ENCODE measurements at places on chromosomes 3 and 15.

GRCh38 chr3:69524816-69525215 is 138.9 kb upstream of the FRMD4B start:
- DNase-seq = no peak

DNA sequence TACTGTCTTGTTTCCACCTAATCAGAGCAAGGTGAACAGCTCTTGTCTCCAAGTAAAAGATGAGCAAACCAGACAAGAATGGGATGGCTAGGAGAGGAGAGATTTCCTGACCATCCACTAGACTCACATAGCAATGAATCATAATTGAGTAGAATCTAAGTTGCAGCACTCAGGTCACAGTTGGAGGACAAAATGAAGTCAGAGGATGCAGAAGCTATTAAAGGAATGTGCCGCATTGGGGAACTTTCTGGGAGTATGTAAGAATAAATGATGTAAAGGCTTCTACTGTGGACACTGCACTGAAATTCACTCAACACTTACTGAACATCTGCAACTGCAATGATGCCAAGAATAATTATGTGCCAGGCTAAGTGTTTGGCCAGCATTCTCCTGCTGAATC is 217.4 kb upstream of the WNT5A start:
- no peak for DNase-seq

GRCh38 chr3:73637042-73637441 is 12.3 kb upstream of the PDZRN3 start:
- DNase-seq = no peak

- DNase-seq = no peak
Observed at GRCh38 chr15:61327019-61327631, 98.0 kb upstream of the RORA start.

DNA sequence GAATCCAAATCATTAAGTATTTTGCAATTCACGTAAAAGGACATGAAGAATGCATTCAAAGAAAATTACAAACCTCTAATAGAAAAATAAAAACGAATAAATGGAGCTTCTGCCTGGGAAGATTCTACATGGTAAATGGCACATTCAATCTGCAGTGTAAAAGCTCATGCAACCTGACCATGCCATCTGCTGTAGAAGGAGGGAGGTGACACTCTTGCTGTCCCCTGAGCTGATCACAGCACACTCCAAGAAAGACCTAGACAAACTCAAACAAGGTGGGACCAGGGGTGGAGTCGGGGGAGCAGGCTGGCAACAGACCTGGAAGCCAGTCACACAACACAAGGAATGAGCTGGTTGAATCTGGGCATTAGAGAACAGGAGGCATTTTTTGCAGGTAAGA is 101.8 kb downstream of the BDH1 start:
- DNase-seq = no peak

DNA sequence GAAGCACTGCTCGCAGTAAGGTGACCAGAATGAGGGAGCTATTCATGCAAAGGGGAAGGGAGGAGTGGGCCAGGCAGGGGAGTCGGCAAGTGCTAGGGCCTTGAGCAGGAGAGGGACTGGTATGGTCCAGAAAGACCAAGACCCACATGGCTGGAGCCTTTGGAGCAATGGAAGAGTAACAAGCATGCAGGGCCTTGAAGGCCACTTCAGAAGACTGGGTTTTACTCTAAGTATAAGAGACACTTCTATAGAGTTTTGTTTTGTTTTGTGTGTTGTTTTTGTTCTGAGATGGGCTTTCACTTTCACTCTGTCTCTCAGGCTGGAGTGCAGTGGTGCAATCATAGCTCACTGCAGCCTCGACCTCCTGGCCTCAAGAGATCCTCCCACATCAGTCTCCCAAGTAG is 42.0 kb downstream of the BFSP2 start:
- DNase-seq = no peak

DNA sequence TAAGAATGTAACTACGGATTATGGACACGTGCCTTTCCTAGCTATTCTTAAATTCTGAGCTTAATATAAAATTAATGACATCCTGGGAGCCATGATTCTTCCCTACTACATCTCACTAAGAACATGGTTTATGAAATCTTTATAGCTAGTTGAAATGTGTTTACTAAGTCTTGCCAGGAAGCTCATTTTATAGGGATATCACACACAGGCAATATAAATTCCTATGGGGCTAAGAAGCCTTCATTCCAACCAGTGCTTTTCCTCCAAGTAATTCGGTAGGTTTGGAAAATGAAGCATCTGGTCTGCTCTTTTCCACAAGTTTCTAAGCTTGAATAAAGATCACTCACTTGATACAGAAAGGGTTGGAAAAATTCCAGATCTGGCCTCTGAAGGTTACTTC is 802.6 kb downstream of the FHIT start:
- no peak for DNase-seq

GRCh38 chr15:77826006-77826695 is 193.4 kb upstream of the LINGO1 start:
- no peak for DNase-seq

DNA sequence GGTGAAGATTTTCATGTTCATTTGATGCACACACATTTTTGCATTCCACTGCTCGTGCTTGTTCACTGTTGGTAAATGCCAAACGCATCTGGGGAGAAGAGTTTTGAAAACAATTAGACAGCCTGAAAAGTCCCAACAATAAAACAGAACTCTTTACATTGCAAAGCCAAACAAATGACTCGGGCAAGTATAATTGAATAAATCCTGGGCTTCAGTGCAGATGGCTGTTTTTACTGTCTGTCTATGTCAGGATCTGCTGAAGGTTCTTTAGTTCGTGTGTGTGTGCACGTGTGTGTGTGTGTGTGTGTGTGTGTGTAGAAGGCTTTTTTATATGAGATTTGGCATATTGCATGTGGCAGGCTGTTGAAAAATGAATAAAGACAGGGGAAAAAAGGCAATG is 277.5 kb upstream of the CDIN1 start:
- DNase-seq = no peak

DNA sequence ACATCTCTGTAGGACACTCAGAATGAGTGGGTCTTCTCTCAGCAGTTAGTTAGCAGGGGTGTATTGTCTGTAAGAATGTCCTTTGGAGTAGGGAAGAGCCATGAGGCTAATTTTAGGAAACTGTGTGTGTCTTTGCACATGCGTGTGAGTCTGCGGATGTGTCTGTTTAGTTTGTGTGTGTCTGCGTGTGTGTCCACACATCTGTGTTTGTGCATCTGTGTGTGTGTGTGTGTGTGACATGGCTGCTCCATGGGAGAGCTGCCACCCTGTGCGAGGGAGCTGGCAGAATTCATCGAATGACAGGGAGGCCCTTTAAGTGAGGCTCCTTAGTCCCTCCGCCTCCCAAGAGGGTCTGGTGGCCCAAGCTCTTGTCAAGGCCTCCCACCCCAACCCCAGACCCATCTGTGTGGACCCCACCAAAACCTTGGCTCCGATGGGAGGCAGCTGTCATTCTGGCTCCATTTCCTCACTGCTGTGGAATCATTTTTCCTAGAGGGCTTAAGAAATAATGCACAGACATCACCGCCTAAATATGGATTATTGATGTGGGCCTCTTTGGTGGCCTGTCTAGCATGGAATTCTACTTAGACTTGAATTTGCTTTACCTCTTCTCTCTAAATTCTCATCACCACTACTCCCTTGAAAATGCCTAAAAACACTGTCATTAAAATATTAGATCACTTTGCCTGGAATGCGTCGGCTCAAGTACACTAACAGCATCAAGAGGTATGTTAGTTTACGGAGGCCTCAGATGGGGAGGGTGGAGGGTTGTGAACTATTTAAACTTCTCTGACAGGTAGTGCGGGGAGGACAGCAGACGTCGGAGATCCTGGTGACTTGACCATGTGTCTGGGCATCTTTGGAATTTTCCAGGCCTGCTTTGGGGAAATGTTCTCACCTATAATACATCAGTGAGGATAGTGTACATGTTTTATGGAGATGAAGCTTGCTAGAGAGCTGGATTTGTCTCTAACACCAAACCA is 9.4 kb downstream of the ESYT3 start:
- no peak for DNase-seq

- DNase-seq = no peak
Observed at GRCh38 chr3:179156170-179156569, 8.0 kb downstream of the PIK3CA start.

- DNase-seq = no peak
Observed at GRCh38 chr3:103082501-103082900, 647.7 kb downstream of the ZPLD1 start.

DNA sequence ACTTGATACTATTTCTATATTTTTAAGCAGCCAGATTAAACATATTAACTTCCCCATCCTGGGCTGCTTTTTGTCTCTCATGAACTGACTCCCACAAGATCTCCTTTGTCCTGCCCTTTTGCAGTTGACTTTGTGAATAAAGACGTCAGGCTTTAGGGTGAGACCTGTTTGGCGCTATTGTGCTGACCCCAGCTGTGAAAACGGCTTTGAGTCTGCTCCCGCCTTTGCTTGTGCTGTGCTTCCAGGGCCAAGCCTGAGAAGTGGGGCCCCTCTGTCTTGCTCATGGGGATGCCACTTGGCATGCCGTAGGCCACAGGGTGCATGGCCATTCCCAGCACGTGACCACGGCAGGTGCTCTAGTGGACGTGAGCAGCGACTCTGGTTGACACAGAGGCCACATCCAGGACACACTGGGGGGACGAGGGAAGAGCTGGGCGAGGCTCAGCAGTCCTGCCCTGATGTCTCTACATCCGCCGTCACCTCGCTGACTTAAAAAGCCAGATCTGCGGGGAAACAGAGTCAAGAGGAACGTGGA is 268.9 kb upstream of the LYSMD4 start:
- DNase-seq = no peak

DNA sequence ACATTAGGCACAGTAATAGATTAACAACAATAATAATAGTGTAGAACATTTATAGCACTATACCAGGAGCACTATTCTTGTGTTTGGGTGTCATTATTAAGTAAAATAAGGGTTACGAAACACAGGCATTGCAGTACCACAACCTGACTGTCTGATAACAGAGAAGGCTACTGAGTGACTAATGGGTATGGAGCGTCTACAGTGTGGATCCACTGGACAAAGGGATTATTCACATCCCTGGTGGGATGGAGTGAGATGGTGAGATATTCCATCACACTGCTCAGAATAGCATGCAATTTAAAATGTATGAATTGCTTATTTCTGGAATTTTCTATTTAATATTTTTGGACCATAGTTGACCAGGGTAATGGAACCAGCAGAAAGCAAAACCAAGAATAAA is 18.2 kb downstream of the MINDY4B start:
- no peak for DNase-seq

GRCh38 chr3:68757157-68757556 is 175.2 kb downstream of the TAFA4 start:
- no peak for DNase-seq

DNA sequence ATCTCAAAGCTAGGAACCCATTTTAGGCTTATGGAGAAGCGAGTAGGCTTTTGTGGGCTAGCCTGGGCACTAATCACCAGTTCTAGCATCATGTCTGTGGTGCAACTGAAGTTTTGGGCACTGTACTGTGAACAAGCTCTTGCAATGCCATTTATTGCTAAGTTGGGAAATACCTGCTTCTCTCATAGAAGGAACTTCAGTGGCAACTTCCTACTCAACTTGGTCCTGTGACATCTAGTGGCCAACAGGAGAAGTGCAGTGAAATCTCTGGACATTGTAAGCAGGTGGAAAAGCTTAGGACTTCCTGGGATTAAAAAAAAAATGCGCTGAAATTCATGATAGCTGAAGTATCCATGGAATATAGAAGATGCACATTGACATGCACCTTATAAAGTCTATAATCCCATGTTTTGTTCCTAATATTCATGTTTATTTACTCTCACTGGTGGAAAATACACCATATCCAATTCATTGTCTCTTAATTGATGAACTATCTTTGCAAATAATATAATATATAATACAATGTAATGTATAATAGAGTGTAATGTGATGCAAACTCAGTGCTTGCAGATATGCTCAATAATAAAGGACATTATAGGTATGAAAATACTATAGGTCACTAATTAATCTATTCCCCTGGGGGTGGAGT is 6.5 kb upstream of the ALDH1A3 start:
- DNase-seq = peak; percentile 78

DNA sequence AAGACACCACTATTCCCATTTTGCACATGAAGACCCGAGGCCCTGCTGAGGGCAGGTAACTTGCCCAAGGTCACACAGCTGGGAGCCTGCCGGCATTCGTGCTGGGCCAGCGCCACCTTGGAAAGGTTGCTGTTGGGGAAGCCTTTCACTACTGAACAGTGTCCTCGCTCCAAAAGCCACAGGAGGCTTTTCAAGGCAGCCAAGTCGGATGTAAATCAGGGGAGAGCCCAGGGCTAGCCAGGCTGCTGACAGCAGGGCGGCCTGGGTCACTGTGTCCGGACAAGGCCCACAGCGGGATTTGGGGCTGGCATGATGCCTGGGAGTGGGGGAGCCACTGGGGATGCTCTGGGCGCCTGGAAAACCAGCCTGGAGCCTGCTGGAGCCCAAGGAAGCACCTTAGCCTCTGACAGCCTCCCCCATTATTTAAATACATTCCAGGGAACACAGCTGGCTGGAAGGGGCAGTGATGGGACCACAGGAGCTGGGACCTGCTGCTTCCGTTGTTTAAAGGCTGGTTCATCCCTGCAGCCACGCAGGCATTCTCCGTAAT is 10.5 kb downstream of the SLC6A6 start:
- no peak for DNase-seq

GRCh38 chr3:4986175-4986781 is 7.0 kb downstream of the BHLHE40 start:
- no peak for DNase-seq

DNA sequence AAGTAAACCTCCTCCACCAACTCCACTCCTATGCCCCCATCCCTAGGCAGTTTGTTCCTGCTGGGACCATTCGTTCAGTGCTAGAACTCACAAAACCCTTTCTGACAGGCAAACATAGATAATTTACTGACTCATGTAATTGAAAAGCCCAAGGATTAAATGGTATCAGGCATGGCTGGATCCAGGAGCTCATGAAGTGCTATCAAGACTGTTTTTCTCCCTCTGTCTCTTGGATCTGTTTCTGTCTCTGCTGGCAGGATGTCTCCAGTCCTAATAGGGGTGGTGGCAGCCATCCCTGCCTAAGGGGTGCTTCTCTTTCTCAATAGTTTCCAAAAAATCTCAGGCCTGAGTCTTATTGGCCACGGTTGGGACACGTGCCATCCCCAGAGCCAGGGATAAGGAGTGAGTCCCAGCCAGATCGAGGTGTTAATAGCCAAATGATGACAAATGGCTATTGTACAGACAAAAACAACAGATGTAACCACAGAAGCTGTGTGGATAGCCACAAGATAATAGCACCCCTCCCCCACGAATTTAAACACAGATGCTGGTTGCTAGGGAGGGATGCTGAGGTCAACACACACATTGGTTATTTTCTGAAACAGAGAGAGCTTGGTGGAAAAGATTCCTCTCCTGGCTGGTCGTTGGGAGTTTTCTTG is 168.6 kb downstream of the SHQ1 start:
- peak; percentile 65 for DNase-seq

GRCh38 chr3:130973406-130973805 is 53.2 kb downstream of the ASTE1 start:
- DNase-seq = no peak

- no peak for DNase-seq
Observed at GRCh38 chr3:190768891-190769290, 93.6 kb downstream of the GMNC start.

- DNase-seq = no peak
Observed at GRCh38 chr15:89787944-89788343, 11.8 kb downstream of the MESP2 start.

All from HFF-Myc (cell line).